Right renal pelvis (tissue), 4 donors: ENCODE measurements at places on chromosomes 5 and 9. TPM values are rescaled to one million over a fixed set of nuclear protein-coding genes. Genes with fewer than 3 reads are reported as not detected.

GRCh38 chr5:132308701-132309100, 14.5 kb downstream of the SLC22A4 start:
- DNase-seq, result no peak

- DNase-seq, result no peak
Measured at GRCh38 chr9:87867391-87867790, 15.3 kb upstream of the SPATA31E1 start.

DNA sequence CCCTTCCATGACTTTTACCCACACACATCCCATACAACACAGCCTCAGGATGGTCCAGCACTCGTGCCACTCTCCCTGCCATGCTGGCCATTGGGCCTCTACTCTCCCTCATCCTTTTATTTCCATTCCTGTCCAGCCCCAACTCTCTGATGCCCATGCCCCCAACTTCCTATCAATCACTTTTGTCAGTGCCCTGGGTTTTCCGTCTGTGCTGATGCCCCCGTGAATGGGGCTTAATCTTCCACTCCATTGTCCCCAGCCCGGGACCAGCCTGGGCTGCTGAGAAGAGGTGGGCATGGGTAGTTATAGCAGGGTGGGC, 12.6 kb upstream of the ACSL6 start:
- no peak for DNase-seq

DNA sequence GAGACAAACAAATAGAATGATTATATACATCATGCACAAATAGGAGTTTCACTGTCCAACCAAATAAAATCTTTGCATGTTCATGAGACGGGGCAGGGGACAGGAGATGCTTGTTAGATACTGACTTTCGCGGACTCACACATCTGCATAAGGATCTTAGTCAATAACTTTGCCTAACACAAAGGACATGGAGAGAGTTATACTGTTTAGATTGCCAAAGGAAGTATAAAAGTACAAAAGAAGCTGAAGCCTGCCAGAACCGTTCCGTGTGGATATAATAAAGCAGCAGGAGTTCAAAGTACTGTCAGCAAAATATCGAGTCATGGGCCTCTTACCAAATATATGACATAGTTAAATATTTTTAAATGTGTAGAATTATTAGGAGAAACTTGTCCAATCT, 1148.4 kb downstream of the EFNA5 start:
- DNase-seq, result no peak

DNA sequence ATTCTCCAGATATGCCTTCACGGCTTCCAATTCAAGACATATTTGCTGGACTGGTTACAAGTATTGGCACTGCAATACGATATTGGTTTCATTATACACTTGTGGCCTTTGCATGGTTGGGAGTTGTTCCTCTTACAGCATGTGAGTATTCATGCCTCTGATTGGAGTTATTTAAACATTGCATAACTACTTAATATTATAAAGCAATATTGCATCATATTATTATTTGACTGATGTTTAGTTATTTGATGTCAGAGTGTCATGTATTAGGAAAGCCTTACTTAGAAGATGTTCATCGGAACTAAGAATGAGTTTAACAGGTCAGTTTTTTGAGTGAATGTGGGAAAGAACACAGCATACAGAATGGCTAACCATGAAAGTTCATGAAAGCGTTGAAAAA, 28.3 kb downstream of the MARCHF6 start:
- DNase-seq, result no peak

- no peak for DNase-seq
Measured at GRCh38 chr9:112332214-112332613, 1.2 kb downstream of the PTBP3 start.

- DNase-seq, result no peak
Measured at GRCh38 chr5:15566306-15566705, 66.3 kb downstream of the FBXL7 start.

GRCh38 chr5:102959055-102959454, 160.9 kb downstream of the GIN1 start:
- DNase-seq, result no peak

Gene DMRTA1
- 1.6 TPM for polyA plus RNA-seq

- no peak for DNase-seq
Measured at GRCh38 chr9:128091571-128091970, 23.5 kb downstream of the SLC25A25 start.

DNA sequence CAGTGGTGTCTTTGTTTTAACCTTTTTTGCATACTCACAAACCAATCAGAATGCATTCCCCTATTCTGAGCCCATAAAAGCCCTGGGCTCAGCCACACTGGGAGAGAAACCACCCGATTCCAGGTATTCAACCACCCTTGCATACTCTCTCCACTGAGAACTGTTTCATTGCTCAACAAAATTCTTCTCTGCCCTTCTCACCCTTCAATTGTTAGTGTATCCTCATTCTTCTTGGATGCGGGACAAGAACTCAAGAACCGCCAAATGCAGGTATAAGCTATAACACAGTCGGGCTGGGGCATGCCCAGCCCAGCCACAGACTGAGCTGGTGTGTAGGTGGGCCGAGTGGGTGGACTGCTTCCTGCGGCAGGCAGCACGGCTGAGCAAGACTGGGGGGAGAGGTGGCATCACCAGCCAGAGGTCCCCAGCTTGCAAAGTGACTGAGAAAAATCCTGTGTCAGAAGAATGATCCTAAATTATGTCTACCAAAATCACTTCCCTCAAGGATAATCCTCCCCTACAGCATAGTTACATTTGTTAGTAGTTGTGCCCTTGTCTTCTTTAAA, 141.0 kb downstream of the SSBP2 start:
- no peak for DNase-seq

Gene ACOT12
- polyA plus RNA-seq, result 0.43 TPM

DNA sequence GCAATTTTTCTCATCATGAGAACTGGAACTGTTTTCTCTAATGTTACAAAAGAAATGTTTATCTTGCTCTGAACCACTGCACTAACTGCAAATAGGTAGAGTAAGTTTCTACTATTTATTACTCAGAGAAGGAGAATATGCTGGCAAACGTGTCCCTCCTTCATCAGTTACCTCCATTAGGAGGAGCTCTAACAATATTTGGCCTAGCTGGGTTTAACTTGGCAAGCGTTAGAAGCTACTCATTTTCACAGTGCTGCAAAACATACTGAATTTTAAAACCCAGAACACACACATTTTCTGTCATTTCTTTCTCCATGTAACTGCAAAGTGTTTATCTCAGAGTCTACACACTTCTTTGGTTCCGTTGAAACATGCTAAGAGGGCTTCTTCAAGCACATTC, 101.0 kb upstream of the GABRG2 start:
- no peak for DNase-seq

GRCh38 chr5:128038643-128039042, 44.9 kb upstream of the SLC12A2 start:
- no peak for DNase-seq

GRCh38 chr5:76958991-76959767, 6.3 kb downstream of the CRHBP start:
- no peak for DNase-seq

Gene TTLL11
- polyA plus RNA-seq, result 8.3 TPM

- no peak for DNase-seq
Measured at GRCh38 chr5:107499237-107499636, 171.5 kb downstream of the EFNA5 start.

GRCh38 chr9:121720311-121721057, 69.0 kb downstream of the DAB2IP start:
- DNase-seq, result no peak

GRCh38 chr5:95615164-95615467, 4.8 kb upstream of the GPR150 start:
- no peak for DNase-seq

GRCh38 chr9:123678038-123678877, 251.7 kb downstream of the DENND1A start:
- no peak for DNase-seq

DNA sequence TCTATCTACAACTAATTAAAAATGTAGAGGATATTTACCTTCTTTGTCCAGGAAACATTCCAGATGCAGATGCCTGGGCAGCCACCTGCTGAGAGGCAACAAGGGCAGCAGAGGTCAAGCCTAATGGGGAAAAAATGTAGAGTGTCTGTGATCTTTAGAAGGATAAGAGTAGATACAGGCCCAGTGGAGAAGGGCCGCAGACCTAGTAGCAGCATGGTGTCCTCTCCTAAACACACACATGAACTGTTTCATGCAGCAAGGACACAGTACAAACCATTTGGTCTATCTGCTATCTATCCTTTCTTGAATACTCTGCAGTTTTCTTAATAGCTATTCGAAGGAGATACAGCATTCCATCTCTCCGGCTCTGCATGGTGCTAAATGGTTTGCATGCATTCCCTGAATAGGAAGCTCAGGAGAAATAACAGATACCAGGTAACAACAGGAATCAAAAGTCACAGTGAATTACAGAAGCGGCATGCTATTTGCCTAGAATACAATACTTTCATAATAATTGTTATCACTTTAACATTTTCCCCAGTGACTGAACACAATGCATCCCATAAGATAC, 107.3 kb downstream of the ZNF608 start:
- no peak for DNase-seq

DNA sequence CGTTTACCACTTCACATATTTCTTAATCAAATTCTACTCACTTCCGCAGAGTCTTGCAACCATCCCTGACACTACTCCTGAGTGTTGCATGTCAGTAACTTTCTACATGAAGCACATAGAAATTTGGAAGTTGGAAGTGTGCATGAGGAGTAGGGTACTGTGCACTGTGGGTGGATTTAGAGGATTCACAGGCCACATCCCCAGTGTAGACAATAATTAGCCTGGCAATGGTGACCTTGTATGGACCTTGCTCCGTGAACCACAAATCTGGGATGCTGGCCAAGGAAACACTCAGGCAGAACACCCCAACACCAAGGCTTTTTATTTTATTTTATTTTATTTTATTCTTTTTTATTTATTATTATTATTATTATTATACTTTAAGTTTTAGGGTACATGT, 25.5 kb downstream of the CTSL start:
- DNase-seq, result no peak

Gene LECT2
- polyA plus RNA-seq, result 3.4 TPM

Gene CDH9
- 16.7 TPM for polyA plus RNA-seq

Gene OR1L6
- not detected for polyA plus RNA-seq

Gene CENPK
- polyA plus RNA-seq, result 33.5 TPM

GRCh38 chr9:126561582-126561981, 52.1 kb upstream of the LMX1B start:
- DNase-seq, result no peak

Gene CCDC107
- 13.9 TPM for polyA plus RNA-seq
